D721Med (cell line): ENCODE measurements at places on chromosomes 6 and 20.

DNA sequence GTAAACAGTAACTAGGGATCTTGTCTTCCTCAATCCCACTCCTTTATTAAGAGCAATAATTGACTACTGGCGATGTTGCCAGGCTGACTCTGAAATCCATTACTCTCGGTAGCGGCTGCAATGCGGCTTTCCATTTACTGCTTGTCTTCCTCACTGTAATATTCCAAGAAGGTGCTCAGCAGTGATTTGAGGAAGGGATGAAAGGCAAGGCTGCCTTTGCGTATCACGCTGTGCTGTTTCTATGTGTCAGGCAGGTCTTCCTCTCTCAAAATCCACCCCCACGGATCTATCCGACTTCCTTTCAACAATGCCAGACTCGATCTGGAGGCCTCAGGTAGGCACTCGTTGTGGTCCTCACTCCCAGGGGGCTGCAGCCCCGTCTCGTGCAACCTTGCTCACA lies 261.4 kb upstream of the CDH4 start:
- DNase-seq: no peak

DNA sequence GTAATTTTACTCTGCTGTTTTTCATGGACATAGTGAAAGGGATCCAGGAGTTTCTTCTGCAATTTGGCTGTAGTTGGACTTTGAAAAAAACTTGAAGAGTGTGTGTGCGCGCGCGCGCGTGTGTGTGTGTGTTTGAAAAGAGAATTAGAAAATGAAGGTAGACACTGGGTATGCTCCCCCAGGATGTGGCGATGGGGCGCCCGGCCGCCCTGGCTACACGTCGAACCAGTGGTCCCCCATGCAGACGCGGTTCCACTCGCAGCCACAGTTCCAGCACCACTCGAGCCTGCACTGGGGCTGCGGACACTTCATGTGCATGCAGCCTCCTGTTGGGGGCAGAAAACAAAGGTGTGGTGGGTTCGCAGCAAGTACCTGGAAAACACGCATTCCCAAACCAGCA lies 76.0 kb upstream of the AGPAT4 start:
- DNase-seq: no peak

DNA sequence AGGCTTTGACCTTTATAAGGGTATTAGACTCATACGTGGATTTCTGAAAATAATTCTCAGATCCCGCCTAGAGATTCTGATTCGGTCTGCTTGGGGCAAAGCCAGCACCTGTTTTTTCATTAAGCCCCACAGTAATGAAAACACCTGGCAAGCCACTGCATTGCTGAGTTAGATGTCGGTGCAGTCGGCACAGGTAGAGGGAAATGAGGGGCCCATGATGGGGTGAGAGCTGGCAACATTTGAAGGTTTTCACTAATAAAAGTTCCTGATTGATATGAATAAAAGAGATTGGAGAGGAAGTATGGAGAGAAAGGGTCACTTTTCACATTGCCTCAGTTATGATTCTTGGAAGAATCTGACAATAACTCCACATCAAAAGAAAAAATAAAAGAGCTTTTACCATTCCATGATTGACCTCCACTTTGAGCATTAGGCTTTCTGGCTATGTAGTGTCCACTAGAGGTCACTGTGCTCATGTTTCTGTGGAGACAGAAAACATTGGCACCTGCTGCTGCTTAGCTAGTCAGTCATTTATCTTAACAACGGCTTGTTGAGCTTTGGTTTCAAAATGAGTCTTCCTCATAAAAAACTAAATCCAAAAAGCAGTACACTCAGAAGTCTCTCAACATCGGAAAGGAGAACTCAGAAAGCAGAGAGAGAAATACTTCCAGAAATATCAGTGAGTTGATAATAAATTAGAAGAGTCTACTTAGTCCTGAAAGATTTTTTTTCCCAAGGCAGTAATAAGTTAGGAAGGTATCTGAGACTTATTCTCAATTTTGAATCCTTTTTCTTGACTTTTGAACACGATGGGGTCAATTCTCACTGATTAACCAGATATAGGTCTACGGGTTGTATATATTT lies 53.3 kb upstream of the KLHL31 start:
- DNase-seq: no peak

- DNase-seq: no peak
Observed at GRCh38 chr6:42604150-42604549, 40.3 kb downstream of the UBR2 start.

- DNase-seq: no peak
Observed at GRCh38 chr6:28587746-28588075, 62.0 kb downstream of the GPX5 start.

DNA sequence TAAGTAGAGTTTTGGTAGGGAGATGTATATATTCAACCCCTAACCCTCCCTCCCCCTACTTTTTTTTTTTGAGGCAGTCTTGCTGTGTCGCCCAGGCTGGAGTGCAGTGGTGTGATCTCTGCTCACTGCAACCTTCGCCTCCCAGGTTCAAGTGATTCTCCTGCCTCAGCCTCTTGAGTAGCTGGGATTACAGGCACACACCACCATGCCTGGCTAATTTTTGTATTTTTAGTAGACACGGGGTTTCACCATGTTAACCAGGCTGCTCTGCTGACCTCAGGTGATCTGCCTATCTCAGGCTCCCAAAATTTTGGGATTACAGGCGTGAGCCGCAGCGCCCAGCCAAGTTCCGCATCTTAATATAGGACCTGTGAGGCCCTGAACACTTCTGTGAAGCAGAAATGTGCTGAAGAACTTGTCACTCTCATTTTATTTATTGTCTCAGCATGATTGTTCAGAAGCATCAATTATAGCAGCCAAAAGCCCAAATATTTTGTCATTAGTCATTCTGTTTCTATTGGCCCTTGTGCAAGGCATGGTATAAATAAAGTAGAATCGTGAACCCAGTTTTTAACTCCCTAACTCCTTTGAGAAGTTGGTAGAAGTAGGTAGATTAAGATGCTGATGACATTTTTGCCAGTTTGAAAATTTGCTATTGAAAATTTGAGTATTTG lies 19.4 kb downstream of the DSTN start:
- no peak for DNase-seq

DNA sequence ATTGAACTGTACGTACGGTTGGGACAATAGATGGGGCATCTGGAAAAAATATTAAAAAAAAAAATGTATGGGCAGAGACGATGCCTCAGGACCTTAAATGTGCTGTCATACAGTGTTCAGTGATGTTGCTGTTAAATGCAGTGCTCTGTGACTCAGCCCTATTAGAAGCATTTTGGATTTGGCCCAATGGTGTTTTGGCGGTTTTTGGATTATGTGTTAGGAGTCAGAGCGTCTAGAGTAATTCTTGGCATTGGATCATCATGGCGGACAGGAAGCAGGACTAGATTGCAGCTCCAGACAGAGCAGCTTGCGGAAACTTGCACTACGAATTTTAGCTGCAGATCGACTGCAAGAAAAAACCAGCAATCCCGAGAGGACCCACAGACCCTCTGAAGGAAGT lies 280.0 kb downstream of the SOX4 start:
- no peak for DNase-seq
